Lower lobe of right lung (tissue), 2 donors: ENCODE measurements at places on chromosomes 7 and 10.

DNA sequence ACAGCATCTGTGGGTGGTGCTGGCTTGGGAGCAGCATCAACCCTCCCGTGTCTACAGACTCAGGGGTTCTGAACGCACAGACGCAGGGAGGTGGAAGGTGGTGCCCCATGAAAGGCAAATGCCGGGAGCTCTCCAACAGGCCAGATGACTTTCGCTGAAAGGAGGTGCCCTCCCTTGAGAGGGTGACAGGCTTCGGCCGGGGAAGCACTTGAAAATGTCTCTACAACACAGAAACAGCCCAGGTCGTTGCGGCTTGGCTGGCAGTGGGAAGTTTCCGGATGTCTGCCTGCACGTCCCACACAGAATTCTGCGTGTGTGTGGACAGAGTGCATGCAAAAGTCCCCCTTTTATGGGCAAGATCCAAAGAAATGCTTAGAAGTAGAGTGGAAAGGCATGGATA lies 239.6 kb downstream of the SKAP2 start:
- no peak for DNase-seq

DNA sequence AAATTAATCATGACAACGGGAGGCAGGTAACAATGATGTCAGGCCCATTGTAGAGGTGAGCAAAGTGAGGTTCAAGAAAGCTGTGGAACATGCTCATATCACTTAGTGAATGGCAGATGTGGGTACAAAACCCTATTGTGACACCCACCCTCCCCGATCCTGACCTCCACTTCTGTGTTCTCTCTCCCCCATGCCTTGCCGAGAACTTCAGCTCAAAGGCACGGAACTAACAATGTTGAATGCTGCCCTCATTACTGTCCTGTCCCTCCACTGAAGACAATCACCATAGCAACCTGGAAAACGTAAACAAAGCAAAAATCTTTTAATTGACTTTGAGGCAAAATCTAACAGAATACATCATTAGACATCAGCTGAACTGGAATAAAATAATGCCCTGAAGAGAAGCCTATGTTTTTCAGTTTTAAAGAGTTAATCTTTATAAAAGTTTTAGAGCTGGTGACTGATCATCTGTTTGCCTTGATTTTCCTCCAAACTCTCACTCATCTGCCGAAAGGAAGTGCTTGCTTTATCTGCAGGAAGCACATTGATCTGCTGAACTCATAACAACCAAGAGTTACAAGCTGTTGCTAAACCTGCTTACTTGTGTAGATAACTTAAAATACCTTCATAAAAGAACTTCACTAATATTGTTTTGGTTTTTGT lies 133.6 kb downstream of the CUBN start:
- no peak for DNase-seq

- DNase-seq, result no peak
Measured at GRCh38 chr7:25028370-25029021, 48.5 kb upstream of the OSBPL3 start.

DNA sequence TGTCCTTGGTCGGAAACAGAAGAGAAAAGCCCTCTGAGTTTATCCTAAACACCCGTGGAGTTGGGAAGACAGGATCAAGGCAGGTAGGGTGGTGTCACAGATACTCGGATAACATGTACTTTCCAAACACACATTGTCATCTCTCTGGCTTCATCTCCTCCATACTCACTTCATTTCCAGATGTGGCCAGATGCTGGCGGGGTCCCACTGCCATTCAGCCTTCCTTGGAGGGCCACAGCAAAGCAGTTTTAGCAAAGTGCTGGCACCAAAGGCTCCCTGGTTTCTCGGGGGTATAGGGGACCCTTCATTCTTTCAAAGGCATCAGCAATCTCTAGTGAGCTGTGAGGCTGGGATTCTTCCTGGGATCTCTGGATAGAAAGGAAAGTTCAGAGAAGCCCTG lies 539.5 kb downstream of the TCERG1L start:
- no peak for DNase-seq

GRCh38 chr7:55980266-55980665 lies 15.9 kb downstream of the NIPSNAP2 start:
- DNase-seq, result no peak

- no peak for DNase-seq
Measured at GRCh38 chr7:129824291-129825208, 128.2 kb downstream of the UBE2H start.

- DNase-seq, result no peak
Measured at GRCh38 chr10:83927166-83927565, 212.1 kb upstream of the GHITM start.

DNA sequence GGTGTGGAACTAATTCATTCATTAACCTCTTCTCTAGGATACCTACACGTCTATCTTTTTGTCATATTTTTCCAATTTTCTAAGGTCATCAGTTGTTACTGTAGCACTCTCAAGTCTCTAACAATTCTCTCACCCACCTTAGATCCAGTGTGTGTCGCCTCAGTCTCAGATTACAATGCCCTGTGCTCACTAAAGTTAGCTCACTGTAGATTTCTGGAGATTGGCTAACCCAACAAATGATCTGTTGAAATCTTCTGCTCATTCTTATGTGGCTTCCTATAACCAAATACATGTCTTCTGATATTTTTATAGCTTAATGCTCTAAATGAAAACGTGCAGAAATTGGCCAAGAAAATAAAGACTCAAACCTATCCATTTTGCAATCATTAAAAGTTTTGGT lies 142.6 kb downstream of the SLC25A13 start:
- no peak for DNase-seq

DNA sequence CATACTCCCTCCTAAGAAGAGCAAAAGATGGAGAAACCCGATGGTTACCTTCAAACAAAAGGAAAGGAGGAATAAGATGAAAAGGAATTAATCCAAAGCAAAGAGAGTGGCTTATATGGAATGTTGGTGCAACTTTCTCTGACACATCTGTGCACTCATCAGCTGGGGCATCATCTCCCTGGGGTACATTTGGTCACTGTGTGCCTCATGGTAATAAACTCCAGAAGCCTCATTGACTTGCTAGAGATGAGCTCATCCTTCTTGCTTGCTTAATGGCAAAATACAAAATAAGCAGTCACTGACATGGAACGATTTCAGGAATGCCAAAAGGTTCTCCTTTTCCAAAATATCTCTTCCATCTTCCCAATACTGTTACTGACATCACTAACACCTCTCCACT lies 22.5 kb downstream of the CAV1 start:
- no peak for DNase-seq

DNA sequence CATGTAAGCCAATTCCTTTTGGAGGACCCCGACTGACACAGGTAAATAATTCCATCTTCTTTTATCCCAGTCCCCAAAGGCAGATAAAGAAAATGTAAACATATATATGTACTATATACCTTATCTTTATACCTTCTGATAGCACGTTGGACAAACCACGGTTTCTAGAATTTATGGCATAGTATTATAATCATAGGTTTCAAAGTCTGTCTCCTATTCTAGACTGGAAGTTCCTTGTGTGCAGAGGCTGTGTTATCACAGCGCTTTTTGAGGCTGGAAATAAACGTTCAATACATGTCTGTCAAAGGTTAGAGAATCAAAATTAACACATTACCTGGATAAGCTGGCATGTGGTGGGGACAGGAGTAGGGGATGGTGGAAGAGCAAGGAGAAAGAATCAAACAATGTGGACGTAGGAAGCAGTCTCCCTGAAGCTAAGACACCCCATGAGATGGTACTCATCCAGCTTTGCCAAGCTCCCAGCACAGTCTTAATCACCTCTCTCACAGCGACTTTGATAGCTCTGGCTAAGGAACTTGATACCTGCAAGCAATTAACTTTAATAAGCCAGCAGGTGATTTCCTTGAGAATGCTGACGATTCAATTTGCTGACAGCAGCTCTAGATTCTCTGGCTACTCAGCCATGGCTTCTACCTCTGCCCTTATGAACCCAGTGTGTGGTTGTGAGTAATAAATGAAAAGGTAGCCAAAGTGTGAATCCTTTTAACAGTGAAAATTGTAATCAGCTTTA lies 208.4 kb upstream of the LRRTM3 start:
- DNase-seq, result no peak
